Activated naive CD4-positive, alpha-beta T cell treated with anti-CD3 and anti-CD28 coated beads for 36 hours (primary cell): ENCODE measurements at places on chromosomes 5 and 9.

GRCh38 chr5:157670662-157671591 is at the start of gene C5orf52:
C5orf52 (plus strand) TSS chr5:157671533; CDS start chr5:157671615, 82 bp downstream.
- peak; percentile 31 for DNase-seq

GRCh38 chr9:110049699-110050450 is 158.1 kb downstream of the C9orf152 start:
- peak; percentile 55 for DNase-seq

GRCh38 chr5:180803181-180804128 is 849 bp upstream of the MGAT1 start:
- DNase-seq: peak; percentile 91

- no peak for DNase-seq
Measured at GRCh38 chr5:78387468-78388153, 27.2 kb downstream of the SCAMP1 start.

DNA sequence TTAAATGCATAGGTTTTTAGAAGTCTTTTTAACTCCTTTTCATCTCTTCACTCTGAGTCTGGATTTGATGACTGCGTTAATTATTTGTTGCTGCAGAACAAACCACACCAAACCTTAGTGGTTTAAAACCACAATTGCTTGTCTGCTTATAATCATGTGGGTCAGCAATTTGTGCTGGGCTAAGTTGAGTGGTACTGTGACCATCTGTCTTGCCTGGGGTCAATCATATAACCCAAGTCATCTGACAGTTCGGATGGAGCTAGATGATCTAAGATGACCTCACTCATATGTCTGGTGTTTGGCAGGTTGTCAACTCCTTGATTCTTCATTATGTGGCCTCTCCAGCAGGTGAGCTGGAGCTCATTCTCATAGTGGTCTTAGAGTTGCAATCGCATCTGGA is 219.1 kb upstream of the ELAVL2 start:
- no peak for DNase-seq

DNA sequence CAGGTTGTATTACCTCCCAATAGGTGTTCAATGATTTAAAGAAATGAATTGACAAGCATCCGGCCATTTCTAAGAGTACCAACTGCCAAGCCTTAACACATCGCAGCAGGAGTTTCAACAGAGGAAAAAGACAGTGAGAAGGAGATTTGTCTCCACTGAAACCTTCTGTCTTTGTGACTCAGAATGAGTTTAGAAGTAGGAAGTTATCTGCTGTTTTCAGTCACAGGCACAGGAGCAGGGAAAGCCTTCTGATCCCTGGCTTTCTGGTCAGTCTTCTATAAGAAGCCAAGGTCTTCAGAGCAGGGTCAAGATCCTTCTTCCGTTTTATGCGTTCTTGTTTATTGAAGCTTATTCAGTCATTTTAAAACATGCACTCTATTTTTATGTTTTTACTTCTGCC is 390.7 kb upstream of the PCSK5 start:
- no peak for DNase-seq

GRCh38 chr5:19619571-19619970 is 368.4 kb downstream of the CDH18 start:
- no peak for DNase-seq

DNA sequence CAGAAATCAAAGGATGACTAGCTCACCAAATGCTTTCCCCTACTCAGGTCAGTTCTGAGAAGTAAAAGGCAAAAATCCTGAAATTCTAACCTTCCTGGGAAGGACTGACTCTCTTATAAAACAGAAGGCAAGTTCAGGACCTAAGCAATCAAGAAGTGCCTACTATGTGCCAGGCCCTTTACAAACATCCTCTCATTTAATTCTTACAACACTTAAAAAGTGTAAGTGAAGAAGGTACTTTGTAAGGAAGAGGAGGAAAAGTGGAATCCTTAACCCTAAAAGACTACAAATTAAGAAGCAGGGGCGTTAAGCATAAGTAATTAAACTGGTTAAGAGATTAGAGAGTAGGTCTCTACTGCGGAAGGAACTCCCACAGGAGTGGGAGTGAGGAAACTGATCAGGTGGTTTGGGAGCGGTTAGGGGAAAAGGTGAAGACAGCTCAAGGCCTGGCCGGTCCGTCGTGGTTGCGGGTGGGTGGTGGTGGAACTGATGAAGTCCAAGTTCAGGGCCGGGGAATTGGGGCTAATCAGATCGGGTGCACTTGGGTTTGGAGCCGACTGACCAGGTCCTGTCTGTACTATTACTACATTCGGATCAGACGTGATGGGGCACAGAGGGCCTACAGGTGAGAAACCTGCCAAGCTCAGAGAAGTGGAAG is 839 bp downstream of the MED27 start:
- DNase-seq: peak; percentile 12

DNA sequence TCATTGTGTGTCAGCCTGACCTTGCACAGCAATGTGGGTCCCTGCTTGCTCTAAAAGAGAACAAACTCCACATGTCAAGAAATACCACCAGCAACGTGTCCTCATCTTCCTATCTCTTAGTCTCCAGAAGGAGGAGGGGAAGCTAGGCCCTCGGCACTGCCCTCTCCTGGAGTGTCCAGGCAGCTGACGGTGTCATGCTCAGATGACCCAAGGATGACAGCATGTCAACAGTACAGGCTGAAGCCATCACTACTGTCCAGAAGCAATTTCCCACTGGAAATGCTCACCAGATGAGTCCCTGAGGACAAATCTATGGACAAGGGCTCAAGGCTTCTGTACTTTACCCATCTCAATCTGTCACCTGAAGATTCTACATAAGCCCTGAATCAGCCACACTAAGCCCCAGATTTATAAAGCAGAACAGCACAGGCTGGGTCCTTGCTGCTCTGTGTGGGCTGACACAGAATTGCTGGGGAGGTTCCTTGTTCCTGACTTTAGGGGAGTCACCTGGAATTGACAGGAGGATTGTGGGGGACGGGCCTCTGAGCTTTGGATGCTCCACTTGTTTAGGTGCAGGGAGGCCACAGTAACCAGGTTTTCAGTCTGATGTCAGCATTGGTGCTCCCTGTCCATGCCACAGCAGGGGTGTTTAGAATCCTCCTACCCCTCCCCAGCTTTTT is 210.2 kb downstream of the DAB2IP start:
- no peak for DNase-seq

DNA sequence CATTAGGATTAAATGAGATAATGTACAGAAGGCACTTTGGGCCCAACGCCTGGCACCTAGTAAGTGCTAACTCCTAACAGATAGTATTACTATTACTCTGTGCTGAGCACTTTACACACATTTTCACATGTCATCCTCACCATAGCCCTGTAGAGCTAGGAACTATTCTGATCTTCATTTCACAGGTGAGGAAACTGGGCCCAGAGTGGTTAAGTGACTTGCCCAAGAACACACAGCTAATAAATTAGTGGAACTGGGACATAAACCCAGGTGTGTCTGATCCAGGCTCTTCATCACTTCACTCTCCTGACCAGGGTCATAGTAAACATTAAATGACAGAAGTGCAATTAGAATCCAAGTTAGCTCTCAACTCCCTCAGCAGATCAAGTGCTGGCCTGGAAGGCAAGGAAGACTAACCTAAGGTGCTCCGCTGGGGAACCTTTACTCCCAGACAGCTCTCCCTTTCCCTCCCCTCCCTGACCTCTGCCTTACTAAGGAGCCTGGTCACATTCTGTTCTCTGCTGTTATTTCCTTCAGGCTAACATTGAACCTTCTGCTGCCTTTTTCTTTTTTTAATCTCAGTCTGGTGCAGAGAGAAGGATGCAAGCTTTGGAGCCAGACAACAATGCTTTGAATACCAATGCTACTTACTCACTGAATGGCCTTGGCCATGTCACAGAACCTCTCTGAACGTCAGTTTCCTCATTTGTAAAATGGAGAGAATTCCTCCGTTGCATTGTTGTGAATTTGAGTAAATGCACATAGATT is 4.1 kb upstream of the ADRA1B start:
- no peak for DNase-seq

DNA sequence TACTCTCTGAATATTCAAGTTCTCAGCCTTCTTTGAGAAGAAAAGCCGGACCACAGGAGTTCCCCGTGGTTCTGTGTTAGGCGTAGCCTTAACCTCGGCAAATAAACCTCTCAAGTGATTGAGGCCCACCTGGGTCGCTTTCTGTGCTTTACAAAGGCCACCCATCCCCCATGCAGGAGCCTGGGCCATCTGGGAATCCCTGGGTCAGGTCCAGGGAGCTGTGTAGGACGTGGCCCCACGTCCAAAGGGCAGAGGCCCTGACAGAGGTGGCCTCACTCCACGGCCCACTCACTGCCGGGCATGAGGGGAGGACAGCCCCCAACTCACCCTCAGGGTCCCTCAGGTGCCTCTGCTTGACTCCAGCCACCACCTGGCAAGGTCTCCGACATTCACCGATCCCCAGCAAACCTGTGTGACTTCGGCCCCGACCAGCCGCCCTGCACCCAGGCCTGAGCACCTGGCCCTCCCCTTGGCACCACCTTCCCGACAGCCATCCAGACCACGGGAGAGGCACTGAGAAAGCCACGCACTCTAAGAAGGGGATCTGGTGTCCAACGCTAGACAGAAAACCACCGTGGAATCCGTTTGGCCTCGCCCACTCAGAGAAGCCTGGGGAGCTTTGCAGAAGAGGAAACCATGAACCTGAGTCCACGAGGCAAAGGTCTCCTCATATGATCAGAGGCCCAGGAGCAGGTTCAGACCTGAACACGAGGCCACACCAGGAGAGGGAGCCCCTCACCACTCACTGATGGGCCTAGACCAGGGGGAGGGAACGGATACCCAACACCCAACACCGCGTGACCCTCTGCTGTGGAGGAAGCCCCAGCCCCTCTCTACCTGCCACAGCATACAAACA is 4.5 kb downstream of the SLC12A7 start:
- DNase-seq: peak; percentile 30

DNA sequence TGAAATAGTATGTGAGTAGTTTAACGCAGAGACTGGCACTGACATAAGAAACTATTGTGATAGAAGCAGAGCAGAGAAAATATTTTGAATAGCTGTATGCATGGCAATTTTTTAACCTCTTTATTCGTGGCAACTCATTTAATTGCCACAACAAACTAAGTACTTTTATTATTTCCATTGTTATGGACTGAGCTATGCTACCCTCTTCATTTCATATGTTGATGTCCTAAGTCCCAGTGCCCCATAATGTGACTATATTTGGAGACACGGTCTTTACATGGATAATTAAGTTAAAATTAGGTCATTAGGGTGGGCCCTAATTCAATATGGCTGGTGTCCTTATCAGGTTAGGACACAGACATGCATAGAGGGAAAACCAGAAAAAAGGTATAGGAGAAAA is 86.1 kb upstream of the PRSS3 start:
- no peak for DNase-seq

GRCh38 chr5:100898504-100899346 is 4.4 kb downstream of the ST8SIA4 start:
- no peak for DNase-seq

GRCh38 chr5:133698259-133698554 is 85.9 kb upstream of the FSTL4 start:
- DNase-seq: no peak

DNA sequence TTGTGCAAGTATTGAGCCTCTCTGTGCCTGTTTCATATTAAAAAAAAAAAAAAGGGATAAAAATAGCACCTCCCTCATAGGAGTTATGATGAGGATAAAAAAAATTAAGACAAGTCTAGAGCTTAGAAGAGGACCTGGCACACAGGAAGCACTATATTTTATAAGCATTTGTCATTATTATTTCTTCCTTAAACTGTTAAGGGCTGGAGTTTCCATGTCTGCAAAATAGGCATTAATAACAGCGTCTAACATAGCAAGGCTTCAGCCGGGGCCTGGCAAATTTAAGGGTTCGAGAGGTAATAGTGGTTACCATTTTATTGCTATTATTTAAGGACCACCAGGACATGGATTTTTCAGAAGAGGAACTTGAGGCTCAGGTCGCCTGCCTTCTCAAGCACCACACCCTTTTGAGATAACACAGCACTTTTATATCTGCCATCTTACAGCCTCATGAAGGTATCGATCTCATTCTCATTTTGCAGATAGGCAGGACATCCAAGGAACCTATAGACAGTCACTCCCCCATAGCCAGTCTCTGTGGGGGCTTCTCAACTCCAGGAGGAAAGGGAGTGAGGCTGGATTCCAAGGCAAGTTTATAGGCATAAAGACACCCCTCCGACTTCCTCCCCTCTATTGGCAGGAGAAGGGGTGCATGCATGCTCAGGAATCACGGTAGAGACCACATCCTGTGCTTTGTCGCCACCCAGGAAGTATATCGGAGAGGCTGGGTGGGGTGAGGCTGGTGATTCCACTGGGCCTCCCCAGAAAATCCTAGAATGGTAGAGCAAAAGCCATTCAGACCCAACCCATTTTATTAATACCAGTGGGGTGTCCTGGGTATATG is 2.4 kb downstream of the ANXA6 start:
- DNase-seq: peak; percentile 71
